Activated CD8-positive, alpha-beta memory T cell treated with anti-CD3 and anti-CD28 coated beads, Interleukin-2, amount 50 U/mL, for 48 hours (primary cell): ENCODE measurements at places on chromosomes 6 and 20.

GRCh38 chr6:63467247-63467954 is 104.9 kb upstream of the LOC128125822 start:
- no peak for DNase-seq

DNA sequence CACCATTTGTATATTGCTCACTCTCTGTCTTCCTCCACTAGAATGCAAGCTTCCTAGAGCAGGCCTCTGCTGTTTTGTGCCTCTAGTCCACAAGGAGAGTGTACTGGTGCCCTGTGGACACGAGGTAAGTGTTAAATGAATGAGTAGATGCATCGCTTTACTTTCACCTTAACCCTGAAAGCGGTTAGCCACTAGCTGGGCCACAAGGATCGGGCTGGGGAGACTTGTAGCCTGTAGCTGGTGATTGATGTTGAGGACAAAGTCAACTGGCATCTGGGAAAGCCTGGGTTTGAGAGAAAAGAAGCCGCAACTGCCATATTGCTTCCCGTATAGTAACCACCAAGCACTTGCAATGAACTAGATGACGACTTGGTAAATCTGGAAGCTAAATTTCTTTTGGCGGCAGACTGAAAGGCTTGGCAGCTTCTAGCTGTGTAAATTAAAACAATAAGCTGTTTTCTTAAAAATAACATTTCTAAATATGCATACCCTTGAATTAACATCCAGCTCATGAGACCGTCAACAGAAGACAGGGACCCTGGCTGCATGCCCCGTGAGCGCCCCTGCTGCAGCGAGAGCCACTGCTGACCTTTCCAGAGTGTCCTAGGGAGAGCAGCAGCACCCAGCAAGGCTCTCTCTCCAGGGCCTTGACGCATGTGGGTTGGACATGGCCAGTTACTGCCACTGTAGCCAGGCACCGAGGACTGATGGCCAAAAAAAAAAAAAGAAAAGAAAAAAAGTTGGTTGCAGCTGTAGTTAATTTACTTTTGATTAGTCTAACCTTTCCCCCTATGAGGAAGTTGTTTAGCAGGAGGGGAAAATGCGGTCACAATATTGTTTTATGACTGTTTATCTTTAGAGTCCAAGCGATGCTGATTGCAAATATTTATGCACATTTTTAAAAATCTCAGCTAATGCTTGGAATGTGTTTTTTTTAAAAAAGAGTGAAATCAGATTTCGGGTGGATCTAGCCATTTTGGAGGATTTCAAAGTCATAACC is 315.1 kb downstream of the TFAP2C start:
- no peak for DNase-seq

- no peak for DNase-seq
These were observed 17.4 kb upstream of the SLCO4A1 start for GRCh38 chr20:62624719-62625453.

DNA sequence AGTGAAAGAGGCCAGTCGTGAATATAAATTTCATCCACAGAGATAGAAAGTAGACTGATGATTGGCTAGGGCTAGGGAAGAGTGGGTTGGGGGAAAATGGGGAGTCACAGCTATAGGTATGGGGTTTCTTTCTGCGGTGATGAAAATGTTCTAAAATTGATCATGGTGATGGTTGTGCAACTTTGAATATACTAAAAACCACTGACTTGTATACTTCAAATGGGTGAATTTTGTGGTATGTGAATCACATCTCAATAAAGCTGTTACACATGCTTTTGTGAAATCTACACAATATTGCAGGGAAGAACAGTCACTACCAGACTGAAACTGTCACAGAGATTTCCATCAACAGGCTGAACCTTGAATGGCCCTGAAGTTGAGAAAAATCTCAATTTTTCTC is 61.5 kb downstream of the LYRM4 start:
- no peak for DNase-seq

DNA sequence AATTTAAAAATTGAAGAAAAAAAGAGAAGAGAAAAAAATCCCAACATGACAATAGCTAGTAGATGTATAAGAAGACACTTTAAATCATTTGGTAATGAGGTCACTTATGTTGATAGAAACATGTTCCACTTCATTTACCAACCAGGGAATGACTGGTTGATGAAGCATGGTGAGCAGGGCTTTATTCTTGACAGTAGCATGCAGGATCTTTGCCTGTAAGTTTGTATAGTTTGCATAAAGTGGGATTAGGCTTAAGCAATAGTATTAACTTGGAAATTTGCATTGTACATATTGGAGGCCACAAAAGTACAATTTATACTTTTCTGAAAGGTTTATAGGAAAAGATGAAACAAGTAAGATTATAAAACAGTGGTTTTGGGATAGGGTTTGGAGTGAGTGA is 67.0 kb downstream of the NOX3 start:
- no peak for DNase-seq

DNA sequence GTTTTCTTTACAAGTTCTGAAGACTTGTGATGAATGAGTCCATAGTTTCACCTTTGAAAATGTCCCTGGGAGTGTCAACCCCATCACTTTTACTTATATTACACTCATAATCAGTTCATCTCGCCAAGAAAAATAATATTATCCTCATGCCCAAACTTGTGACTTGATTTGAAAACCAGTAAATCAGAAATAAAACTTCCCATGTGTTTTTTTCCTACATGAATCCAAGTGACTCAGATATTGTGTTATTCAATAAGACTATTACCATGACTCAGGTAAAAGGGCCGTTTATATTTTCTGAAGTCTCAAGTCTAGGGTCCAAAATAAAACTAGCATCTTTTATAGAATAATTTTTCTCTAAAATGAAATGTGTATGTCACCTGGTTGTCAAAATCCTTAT is 15.8 kb upstream of the CYP24A1 start:
- DNase-seq, result no peak

DNA sequence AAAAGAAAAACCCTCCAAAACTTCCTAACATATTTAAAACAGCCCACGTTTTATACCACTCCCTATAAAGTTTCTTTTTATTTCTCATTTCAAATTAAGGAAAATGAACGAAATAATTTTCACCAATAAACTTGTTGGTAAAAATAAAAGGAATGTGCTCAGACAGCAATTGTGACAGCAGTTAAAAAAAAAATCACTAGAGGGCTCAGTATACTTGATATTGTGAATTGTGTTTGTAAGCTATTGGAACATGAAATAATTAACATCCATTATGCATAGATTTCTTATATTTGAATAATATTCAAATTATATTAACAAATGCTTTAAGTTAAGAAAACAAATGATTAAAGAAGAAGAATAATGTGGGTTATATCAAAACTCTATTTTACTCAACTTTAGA is 105.5 kb downstream of the ASCC3 start:
- DNase-seq, result no peak

- no peak for DNase-seq
These were observed 105.2 kb downstream of the GMPR start for GRCh38 chr6:16343593-16343992.

- DNase-seq, result no peak
These were observed 195.3 kb downstream of the SYNE1 start for GRCh38 chr6:152441902-152442301.

- no peak for DNase-seq
These were observed 30.5 kb downstream of the ANKEF1 start for GRCh38 chr20:10065154-10065833.

DNA sequence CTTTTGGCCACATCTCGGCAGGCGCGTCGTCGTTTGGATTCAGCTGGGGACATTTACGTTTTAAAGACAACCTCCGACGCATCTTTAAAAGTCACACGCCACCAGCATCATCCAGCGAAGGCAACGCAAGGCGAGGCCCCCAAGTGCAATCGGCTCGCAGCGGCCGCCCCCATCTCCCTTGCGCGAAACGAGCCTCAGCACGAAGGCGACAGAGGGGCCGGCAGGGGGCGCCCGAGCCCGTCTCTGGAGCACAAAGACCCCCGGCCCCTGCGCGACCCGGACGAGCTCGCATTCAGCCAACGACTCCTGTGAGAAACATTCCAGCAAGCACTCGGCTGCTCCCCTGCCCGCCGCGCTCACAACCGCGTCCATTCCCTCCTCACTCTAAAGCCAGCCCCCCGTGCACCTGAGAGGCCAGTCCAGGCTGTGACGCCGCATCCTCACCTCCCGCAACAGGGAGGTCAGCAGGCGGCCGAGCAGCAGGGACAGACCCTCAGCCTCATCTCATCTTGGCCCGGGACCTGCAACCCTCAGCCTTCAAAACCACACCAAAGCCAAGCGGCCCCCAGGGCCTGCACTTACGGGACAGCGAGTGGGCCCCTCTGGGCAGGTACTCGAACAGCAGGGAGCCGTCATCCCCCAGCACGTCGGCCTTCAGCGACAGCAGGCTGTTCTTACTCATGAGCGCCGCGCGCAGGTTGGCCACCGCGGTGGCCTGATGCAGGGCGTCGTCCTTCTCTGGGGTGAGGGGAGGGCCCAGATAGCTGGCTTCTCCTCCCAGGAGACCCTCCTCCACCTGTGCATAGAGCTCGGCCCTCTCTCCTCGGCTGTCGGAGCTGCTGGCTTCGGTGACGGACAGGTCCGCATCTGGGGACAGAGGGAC is 35.8 kb downstream of the SLC2A4RG start:
- peak; percentile 82 for DNase-seq

DNA sequence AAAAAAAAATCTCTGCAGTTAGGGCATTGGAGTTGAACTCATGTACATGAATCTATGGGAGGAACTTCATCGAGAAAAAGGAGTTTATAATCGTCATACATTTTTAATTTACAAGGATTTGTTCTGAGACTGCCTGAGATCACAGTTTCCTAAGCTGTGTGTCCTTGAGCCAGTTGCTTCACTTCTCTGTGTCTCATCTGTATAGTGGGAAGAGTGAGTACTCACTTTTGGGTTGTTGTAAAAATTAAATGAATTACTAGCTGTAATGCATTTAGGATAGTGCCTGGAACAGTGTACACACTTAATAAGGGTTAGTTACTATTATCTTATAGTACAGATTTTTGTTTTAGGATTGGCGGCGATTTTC is 42.5 kb downstream of the EYA2 start:
- DNase-seq, result no peak

GRCh38 chr6:70380252-70380651 is 33.1 kb upstream of the FAM135A start:
- DNase-seq, result no peak

DNA sequence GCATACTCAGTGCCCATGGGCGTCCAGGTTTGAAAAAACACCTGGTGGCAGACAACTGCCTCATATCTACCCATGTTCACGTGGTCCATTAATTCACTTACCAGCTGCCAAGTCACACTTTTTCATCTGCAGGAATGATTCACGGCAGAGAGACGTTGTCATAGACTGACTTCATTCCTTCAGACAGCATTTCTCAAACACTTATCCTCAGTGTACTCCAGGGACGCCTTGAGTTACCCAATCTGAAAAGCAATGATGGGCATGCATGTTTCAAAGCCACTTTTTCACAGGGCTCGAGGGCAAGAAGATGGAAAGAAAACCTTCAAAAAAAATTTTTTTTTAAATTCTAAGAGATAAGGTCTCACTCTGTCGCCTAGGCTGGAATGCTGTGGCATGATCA is 6.0 kb downstream of the MMP24OS start:
- no peak for DNase-seq

DNA sequence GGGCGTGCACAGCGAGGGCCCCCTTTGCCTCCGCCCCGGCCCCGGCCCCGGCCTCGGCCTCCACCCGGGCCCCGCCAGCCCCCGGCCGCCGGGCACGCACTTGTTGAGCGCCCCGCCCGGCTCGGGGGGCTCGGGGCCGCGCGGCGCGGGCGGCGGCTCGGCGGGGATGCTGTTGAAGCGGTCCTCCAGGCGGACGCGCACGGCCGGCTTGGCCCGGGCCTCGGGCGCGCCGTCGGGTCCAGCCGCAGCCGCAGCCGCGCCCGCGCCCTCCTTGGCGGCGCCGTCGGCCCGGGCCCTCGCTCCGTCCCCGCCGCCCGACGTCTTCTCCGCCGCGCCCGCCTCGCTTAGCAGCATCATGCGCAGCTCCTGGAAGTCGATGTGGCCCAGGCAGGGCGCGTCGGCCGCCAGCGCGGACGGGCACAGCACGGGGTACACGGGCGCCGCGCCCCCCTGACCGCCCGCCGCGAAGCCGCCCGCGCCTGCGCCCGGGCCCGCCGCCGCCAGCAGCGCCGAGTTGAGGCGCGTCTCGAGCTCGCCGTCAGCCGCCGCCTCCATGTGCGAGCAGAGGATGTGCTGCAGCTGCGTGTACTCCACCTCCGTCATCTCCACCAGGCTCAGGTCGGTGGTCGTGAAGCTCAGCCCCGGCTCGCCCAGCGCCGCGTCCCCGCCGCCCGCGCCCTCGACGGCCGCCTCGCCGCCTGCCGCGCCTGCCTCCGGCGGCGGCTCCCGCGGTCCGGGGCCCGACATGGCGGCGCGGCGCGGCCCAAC is 514 bp downstream of the TCFL5 start:
- DNase-seq, result peak; percentile 73

DNA sequence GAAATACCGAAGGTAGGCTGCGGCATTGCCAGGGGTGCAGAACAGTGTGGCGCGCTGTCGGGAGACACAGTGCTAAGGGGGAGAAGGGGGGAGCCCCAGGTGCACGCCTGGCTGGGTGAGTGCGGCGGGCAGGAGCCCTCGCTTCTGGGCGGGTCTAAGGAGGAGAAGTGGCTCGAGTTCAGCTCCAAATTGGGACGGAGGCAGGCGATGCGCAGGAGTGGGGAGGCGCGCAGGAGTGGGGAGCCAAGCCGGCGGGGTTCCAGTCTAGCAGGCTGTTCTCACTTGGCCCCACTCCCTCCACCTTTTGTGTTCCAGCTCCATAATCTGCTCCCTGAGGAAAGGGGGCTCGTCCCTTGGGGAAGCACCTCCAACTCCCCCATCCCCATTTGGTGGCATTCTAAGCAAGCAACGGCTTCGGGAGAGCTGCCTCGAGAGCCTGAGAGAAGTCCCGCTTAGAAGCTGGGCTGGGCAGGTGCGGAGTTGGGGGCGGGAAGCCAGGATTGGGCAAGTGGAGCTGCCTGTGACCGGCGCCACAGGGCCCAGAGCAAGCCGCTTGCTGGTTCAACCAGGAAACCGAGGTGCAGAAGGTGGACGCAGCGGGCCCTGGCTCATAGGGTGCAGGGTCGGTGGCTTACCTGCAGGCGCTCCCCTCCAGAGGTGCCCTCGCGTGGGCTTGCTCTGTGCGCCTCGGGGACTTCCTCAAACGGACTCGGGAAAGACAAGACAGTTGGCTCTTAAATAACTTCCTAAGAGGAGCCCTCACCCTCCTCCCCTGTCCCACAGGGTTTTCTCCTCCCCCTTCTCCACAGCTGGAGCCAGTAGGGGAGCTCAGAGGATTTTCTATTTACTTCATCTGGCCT is at the start of gene F13A1:
TSS of gene F13A1 (minus strand) at position 711 of the 860 bp plus-strand sequence. CDS start 1,998 bp downstream, outside the sequence.
- no peak for DNase-seq

DNA sequence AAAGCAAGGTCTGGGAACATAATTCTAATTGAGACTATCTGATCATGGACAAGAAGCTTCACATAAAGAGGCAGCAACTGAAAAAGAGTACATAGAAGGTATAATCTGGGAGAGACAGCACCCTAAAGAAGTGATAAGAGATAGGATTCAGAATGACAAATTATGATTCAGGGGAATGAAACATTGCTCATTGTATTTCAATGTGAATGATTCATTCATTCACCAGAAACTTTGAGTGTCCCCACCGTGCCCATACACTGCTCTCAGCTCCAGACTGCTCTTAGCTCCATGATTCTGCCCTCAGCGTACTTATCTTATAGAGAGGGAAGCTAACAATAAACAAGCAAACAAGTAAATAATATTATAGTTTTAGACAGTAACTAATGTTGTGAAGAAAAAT is 329.3 kb upstream of the IRAK1BP1 start:
- DNase-seq, result no peak
